GM12878 (cell line): ENCODE measurements at places on chromosomes 4 and X.

DNA sequence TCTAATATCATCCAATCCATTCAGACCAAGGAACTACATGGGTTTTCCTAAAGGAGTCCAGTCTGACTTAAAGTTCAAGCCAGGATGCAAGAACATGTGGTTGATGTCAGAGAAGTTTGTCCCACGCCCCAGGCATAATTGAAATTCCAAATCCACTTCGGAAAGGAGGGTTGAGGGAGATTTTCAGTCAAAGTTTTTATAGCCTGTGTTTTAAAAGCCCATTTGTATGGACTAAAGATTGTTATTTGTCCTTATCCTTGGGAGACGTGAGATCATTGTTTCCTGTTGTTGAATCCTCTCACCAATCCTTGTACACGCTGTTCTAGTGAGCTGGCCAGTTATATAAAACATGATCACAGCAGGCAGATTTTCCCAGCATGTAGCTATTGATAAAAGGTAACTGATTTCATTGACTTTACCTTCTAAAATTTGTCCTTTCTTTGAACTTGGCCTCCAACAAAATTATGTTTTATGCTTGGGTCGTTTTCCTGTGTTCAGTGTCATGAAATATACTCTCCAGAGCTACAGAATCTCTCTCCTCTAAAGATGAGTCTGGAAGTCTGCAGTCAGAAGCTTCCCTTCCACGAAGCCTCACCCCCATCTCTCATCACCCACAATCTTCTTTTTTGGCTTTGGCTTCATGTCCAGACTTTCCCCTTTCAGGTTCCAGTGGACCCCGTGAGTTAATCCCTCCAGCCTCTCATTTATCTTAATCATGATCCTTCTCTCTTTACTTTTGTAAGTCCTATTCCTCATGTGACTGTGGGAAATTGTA is 92.9 kb downstream of the ATP10D start:
- DNase-seq, result no peak

DNA sequence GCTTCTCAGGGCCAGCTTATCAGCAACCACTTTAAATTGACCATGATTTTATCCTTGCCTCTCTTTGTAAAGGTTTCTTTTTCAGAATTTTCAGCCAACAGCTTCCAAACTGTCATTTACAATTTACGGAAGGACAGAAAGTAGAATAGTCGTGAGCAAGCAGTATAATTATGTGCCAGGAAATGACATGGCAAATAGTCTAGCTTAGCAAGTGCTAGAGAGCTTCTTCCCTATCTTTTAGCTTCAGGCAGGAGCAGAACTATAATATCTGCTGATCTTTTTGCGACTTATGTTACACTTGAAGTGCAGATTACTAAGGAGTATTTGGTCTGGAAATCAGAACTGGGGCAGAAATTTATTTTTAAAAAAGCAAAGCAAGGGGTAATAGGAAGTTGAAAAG is 123.0 kb upstream of the AP1S2 start:
- no peak for DNase-seq

GRCh38 chrX:21056622-21057021 is 317.6 kb upstream of the CNKSR2 start:
- no peak for DNase-seq

DNA sequence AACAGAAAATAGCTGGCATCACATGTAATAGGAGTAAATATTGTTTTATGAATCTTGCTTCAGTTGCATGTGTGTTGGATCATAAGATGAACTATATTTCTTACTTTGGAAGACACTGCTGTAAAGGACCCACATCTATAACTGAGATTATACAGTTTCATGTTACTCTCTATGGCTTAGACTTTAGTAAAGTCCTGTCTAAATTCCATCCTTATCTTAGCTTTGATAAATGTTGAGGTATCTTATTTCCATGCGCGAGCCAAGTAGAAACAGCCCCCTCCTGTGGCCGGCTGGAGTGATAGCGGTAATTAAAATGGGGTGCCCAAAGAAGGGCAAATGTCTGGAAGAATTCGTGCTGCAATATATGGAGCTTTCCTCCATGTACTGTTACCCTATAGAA is 43.0 kb downstream of the CCDC158 start:
- DNase-seq, result no peak

- DNase-seq, result no peak
Measured at GRCh38 chr4:8607603-8608481, 15.3 kb downstream of the CPZ start.

DNA sequence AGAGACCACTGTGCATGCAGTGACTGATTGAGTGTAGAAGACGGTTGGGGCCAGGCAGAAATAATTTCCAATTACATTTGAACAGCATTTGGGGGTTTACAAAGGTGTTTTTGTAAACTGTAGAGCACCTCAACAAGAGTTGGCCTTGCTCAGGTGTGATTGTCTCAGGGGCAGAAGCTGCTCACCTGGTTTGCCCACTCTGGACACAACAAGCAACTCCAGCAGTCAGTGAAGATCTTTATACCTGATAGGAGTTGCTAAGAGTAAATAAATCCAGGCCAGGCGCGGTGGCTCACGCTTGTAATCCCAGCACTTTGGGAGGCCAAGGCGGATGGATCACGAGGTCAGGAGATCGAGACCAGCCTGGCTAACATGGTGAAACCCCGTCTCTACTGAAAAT is 221.3 kb downstream of the RAB28 start:
- DNase-seq, result no peak

GRCh38 chr4:912548-913279 is 19.4 kb downstream of the GAK start:
- no peak for DNase-seq

GRCh38 chr4:2943364-2944090 is 19.7 kb downstream of the NOP14 start:
- DNase-seq, result no peak

DNA sequence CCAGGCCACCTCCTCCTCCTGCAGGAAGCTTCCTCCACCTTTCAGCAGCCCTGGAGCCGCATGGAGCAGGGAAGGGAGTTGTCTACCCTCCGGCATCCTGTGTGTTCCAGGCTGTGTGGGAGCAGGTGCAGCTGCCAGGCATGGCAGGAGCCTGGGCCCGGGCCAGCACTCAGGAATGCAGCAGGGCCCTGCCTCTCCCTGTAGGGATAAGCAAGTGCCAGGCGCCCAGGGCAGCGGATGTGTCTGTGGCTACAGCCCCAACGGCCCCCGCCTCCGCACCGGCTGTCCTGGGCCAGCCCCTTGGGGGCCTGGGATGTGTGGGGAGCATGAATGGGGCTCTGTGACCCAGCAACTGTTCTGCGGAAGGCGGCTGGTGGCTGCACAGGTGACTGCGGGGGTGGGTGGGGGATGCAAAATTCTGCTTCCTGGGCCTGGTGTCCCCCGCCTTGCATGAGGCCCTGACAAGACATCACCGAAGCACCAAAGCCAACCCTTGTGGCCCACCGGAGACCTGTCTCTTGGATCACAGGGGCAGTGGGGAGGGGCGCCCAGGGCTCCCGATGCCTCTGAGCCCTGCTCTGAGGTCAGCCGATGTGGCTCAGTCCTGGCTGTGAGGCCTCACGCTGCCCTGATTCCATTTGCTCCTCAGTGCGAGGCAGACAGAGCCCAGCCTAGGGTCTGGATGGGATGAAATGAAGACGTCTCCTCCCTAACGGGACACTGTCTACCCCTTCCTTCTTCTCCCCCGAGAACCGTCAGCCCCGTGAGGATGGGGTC is 1.4 kb upstream of the DOK7 start:
- no peak for DNase-seq

DNA sequence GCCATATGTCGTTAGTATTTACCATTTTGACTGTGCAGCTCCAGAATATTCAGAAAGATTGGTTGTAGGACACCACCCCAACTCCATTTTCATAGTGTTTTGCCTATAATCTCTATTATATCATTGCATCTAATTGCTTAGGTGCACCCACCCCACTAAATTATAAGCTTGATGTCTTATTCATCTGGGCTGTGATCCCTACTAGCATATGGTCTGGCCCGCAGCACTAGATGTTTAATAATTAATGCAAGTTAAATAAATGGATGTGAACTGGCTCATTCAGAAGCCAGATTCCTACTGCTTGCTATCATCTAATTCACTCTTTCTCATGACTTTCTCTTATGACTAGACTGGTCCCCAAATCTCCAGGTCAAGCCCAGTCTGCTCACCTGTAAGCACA is 143.5 kb downstream of the RELL1 start:
- no peak for DNase-seq

GRCh38 chr4:172207886-172208285 is 394.7 kb downstream of the GALNTL6 start:
- no peak for DNase-seq

DNA sequence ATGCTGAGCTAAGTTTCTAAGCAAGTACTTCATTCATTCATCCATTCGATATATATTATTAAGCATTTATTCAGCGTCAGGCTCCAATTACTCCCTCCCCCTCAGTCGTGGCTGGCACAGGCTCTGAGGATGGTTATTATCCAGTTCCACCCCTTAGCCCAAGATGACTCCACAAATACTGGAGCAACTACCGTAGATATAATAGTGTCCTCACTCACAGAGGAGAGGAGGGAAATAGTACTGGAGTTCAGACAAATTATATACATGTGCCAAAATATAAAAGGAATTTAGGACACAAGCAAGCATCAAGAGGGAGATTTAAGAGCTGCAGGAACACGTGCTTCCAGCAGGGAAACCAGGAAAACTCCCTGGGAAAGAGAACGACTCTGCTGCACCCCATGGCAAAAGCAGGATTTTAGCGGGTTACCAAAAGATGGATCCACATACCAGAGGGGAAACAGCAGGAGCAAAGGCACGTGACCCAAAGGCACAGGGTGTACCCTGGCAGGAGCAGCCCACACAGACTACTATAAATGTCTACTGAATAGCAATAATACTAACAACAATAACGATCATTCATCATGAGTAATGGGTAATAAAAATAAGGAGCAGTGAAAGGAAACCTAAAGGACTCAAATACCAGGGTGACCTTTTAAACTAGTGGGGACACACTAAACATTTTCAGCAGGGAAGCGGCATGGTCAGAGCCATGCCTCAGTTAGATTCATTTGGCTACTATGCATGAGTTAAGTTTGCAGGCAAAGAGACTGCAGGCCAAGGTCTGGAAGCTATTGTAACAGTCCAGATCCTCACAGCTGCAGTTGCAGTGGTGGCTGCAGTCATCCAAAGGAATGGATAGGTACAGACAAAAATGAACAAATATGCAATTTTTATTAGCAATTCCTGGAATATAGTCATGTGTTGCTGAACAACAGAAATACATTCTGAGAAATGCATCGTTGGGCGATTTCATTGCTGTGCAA is 153.7 kb downstream of the APBB2 start:
- DNase-seq, result no peak

GRCh38 chr4:186485561-186486062 is 69.8 kb downstream of the MTNR1A start:
- DNase-seq, result no peak

GRCh38 chr4:65515646-65516045 is 154.6 kb downstream of the EPHA5 start:
- DNase-seq, result no peak

DNA sequence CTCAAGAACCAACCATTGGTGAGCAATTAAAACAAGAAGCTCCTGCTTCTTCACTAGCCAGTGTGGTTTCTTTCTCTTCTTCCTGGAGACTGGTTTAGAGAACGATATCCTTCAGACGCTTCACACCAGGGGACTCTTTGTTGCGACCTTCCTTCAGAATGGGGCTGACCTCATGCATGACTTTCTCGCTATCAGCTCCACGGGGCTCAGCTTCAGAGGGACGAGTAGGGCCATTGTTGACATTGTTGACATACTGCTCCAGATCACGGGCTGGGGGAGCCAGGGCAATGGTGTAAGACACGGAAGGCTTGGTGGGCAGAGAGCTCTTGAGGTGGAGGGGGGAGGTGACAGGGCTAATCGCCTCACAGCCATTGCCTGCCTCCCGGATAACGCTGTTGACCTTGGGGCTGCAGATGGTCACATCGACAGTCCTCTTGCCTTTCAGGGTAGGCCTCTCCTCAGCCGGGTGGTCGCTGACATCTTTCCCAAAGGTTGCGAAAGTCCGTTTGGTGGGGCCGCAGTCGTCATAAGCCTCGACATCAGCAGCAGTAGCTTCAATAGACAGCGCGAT is 113.8 kb downstream of the PCDH19 start:
- no peak for DNase-seq

GRCh38 chr4:151415978-151416377 is 7.0 kb downstream of the FHIP1A start:
- no peak for DNase-seq

DNA sequence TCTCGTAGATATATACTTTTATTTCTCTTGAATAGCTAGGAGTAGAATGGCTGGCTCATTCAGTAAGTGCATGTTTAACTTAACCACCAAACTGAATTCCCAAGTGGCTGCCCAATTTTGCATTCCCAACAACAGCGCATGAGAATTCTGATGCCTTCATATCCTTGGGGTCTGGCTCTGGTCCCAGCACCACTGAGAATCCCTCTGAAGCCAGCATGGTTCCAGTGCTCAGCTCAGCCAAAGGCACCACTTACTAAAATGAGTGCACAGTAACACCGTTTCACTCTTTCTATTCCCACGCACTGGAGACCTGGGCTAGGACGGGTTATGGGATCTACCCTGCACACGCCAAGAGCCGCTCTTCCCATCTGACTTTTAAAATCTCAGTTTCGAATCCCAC is 60.4 kb downstream of the CASP3 start:
- DNase-seq, result no peak

GRCh38 chrX:19864736-19865135 is 22.7 kb downstream of the SH3KBP1 start:
- no peak for DNase-seq

- DNase-seq, result no peak
Measured at GRCh38 chrX:118566359-118566758, 70.7 kb downstream of the DOCK11 start.

DNA sequence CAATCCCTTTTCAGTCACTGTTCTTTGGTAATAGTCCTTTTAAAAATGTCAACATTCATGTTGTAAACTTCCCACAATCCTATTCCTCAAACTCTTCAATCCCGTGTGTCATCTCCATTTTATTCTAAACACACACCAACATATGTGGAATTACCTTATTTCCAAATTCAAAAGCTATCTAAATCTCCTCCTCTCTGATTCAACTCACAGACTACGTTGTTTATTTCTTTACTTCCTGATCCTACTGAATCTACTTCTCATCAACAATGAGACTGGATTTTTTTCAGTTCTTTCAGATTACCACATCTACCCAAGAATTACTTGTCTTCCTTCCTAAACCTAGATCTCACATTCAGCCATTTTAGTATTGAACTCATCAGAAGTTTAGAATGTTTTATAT is 188.2 kb downstream of the GABRB1 start:
- no peak for DNase-seq

GRCh38 chrX:47420962-47421361 is 50.6 kb downstream of the ZNF157 start:
- DNase-seq, result no peak

DNA sequence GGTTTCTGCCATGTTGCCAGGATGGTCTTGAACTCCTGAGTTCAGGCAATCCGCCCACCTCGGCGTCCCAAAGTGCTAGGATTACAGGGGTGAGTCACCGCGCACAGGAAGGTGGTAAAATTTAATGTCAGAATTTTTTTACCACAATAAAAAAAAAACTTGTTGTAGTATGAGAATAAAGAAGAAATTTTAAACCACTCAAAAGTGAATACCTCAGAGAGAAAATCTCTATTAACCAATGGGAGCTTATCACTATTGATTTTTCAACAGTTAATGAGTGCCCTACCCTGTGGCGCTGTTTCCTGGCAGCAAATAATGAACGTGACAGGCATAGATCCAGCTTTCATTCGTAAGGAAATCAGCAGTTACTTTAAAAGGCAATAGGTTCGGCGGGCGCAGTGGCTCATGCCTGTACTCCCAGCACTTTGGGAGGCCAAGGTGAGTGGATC is 32.7 kb upstream of the SLC25A4 start:
- DNase-seq, result no peak

- no peak for DNase-seq
Measured at GRCh38 chr4:40170588-40170987, 26.2 kb upstream of the RHOH start.
